Hepatocyte (in vitro differentiated cells): ENCODE measurements at places on chromosomes 12 and 14. TPM values are rescaled to one million over a fixed set of nuclear protein-coding genes. Genes with fewer than 3 reads are reported as not detected.

Gene BCL2L2
- total RNA-seq: 20.8 and 26.4 TPM in 2 replicates

DNA sequence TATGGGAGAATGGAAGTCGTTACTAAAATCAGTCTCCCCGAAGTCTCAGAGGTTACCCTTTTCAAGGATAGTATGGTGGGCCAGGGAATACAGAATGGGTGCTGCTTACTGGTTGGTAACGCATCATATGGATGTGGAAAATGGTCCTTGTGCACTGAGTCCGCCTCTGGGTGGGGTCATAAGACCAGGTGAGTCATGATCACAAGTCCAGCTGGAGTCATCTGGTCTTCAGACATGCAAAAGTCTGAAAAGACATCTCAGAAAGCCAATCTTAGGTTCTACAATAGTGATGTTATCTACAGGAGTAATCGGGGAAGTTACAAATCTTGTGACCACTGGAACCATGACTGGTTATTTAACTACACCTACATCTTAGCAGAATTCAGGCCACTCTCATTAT is 71.9 kb upstream of the TCL1B start:
- peak; percentile 39 for DNase-seq

- DNase-seq: peak; percentile 37
Measured at GRCh38 chr12:93766796-93767523, 89.8 kb downstream of the CRADD start.

GRCh38 chr12:123960029-123960735 is 12.4 kb downstream of the CCDC92 start:
- DNase-seq: no peak

GRCh38 chr14:36173161-36173560 is 3.4 kb downstream of the PTCSC3 start:
- DNase-seq: no peak

GRCh38 chr12:3129301-3130056 is 52.3 kb downstream of the TSPAN9 start:
- no peak for DNase-seq

GRCh38 chr14:70317969-70318634 is 41.4 kb downstream of the COX16 start:
- DNase-seq: peak; percentile 81

GRCh38 chr14:33362934-33363333 is 424.3 kb downstream of the NPAS3 start:
- no peak for DNase-seq
